ENCODE measurements at places on chromosomes 11 and 22. TPM values are rescaled to one million over a fixed set of nuclear protein-coding genes. Genes with fewer than 3 reads are reported as not detected.

Gene TPBGL
- total RNA-seq = 0.08 TPM

Gene OR51E2
- not detected for total RNA-seq

Gene KCNJ1
- total RNA-seq = not detected

Gene MRGPRX4
- not detected for total RNA-seq

Gene HBE1
- not detected for total RNA-seq

Gene GP1BB
- total RNA-seq = 5.5 TPM

Gene CRYBA4
- total RNA-seq = not detected

Gene TCF20
- total RNA-seq = 15.3 TPM

Gene RPUSD4
- total RNA-seq = 32.2 TPM

Gene NCR3LG1
- 2.0 TPM for total RNA-seq

Gene LRRC56
- 0.38 TPM for total RNA-seq

Gene TP53I11
- total RNA-seq = 38.4 TPM

Gene USH1C
- total RNA-seq = not detected

Gene KCNE3
- total RNA-seq = 2.1 TPM

Gene CAVIN3
- total RNA-seq = 77.6 TPM

Gene OR2D2
- not detected for total RNA-seq

Gene PGA5
- total RNA-seq = not detected

Data from cardiac septum (tissue), 1 donor.